ENCODE measurements at places on chromosomes 7 and 10. TPM values are rescaled to one million over a fixed set of nuclear protein-coding genes. Genes with fewer than 3 reads are reported as not detected.
A peak's percentile ranks its signal among the peaks of the same experiment; 100 is the strongest.

DNA sequence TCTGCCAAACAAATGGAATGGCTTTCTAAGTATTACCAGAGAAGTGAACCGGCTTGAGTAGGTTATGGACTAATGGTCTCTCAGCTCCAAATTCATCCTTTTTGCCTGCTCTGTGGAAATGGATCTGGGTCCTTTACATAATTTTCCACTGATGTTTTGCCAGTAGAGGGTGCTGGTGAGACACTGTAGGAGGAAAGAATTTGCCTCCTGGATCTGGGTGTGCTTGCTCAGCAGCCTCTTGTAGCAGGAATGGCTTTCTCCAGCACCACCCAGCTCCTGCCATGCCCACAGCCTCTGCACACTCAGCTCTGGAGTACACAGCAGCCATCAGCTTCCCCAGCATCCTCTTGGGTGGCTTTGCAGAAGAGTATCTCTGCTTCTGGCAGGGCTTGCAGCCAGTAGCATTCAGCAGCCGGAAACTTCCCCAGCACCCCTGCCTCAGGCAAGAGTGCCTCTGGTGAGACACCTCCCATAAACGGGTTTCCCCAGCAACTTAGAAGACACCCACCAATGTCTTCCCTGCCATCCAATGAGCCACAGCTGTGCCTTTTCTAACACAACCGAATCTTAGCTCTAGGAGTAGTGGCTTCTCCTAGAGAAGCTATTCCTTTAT is 235.0 kb upstream of the PLPP4 start:
- no peaks in the 10 kb centered on the region for H3K4me1 ChIP-seq
- no peak for DNase-seq
- no peak overlapping the region for H3K4me3 ChIP-seq

Gene CRHR2
- polyA plus RNA-seq, result not detected

DNA sequence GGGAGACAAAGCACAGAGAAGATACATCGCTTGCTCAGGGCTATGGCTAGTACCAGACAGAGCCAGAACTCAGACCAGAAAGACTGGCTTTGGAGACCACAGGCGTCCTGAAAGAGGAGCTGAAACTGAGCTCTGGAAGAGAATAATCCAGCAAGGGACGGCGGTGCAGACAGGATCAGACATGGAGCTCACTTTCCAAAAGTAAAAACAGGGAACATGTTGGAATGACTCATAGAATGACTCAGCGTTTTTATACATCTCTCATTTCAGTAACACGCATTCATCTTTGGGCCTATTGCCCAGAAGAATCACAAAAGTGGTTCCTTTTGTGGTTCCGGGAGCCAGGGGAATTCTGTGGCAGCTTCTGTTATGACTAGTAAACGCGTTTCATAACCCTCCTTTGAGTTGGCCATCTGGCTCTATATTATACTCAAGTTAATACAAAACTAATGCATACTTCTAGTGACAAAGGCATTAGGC is 37.2 kb downstream of the PLEKHS1 start:
- H3K27me3 ChIP-seq, result no peaks in the 10 kb centered on the region
- peaks cover 6% of the 10 kb centered on the region for H3K4me1 ChIP-seq
- no peak overlapping the region for H3K4me3 ChIP-seq
- DNase-seq, result peak; percentile 62
- H3K36me3 ChIP-seq, result no peaks in the 10 kb centered on the region

DNA sequence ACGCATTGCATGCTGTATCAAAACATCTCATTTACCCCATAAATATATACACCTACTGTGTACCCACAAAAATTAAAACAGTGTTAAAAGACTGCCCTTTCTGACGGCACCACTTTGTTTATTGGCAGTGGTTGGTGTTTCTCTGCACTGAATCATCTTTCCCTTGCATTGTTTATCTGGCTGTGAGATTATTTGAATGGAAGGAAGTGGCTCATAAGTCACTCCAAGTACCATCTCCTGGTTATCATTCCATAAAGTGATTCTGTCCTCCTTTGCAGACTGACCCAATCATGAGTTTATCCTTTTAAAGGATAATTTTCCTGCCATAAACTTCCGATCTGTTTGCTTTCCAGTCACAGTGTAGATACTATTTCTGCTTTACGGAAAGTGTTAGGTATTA is 183.8 kb downstream of the CAMK1D start:
- H3K36me3 ChIP-seq, result no peaks in the 10 kb centered on the region
- H3K27me3 ChIP-seq, result no peaks in the 10 kb centered on the region
- H3K4me3 ChIP-seq, result no peak overlapping the region
- H3K4me1 ChIP-seq, result no peaks in the 10 kb centered on the region
- no peak overlapping the region for H3K27ac ChIP-seq
- no peak for DNase-seq

Gene RBM20
- 0.05 TPM for polyA plus RNA-seq

- no peak overlapping the region for H3K27ac ChIP-seq
- peaks cover 4% of the 10 kb centered on the region for H3K36me3 ChIP-seq
- H3K4me1 ChIP-seq, result peaks cover 29% of the 10 kb centered on the region
- no peak overlapping the region for H3K4me3 ChIP-seq
- no peaks in the 10 kb centered on the region for H3K27me3 ChIP-seq
Measured at GRCh38 chr7:114944745-114945625, 23.1 kb downstream of the MDFIC start.

Gene C10orf67
- not detected for polyA plus RNA-seq

Gene SLC39A12
- 0.36 TPM for polyA plus RNA-seq

Gene IL2RA
- polyA plus RNA-seq, result 5.7 TPM

- H3K27me3 ChIP-seq, result no peaks in the 10 kb centered on the region
- H3K4me3 ChIP-seq, result no peak overlapping the region
- no peaks in the 10 kb centered on the region for H3K4me1 ChIP-seq
- no peak overlapping the region for H3K27ac ChIP-seq
- no peak for DNase-seq
Measured at GRCh38 chr7:77516085-77516484, 21.0 kb upstream of the PTPN12 start.

DNA sequence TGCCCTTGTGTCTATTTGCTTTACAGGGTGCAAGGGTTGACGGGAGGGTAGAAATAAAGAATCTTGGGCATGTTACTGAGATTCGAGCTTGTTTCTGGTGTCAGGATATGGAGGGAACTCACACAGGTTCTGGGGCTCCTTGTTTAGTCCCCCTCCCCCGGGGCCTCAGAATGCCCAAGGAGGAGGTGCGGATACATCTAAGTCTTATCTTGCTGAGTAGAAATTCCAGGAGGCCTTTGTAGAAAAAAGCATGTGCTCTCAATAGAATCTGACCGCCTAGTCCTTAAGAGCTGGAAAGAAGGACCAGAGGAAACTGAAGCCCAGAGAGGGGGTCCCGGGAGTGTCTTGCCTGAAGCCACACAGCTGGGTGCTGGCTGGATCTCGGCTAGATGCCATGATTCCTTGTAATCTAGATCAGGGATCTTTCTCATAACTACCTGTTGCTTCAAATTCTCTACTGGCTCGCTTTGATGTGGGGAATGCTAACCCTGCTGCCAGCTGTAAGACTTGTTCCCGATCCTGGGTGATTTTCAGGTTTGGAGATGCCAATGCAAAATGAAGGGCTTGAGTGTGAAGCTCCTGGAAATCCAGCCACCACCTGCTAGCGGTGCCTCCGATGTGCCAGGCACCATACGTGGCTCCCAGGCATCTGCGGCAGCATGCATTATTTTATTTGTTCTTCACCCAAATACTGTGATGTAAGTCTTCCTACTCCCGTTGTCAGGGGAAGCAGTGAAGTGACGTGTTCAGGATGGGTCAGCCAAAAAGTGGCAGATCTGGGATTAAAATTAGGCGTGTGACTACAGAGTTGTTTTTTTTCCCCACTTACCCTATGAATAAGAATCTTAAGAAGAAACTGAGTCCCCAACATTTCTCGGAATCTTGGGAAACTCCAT is 226.0 kb downstream of the TCF7L2 start:
- H3K36me3 ChIP-seq, result no peaks in the 10 kb centered on the region
- H3K4me1 ChIP-seq, result no peaks in the 10 kb centered on the region
- no peak overlapping the region for H3K4me3 ChIP-seq
- H3K27ac ChIP-seq, result no peak overlapping the region
- no peak for DNase-seq

- no peaks in the 10 kb centered on the region for H3K4me1 ChIP-seq
- peaks cover 14% of the 10 kb centered on the region for H3K36me3 ChIP-seq
- H3K27ac ChIP-seq, result no peak overlapping the region
- H3K4me3 ChIP-seq, result no peak overlapping the region
Measured at GRCh38 chr7:158743219-158743618, 38.6 kb upstream of the NCAPG2 start.

Gene EEPD1
- 1.1 TPM for polyA plus RNA-seq

DNA sequence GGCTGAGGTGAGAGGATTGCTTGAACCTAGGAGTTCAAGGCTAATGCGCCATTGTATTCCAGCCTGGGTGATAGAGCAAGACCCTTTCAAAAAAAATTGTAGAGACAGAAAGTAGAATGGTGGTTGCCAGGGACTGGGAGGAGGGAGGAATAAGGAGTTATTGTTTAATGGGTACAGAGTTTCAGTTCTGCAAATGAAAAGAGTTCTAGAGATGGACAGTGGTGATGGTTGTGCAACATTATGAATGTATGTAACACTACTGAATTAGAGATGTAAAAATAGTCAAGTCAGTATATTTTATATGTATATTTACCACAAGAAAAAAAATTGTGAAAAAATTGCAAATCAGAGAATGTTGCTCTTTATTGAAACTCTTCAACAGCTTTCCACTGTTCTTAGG is 266.5 kb upstream of the NPY start:
- no peaks in the 10 kb centered on the region for H3K36me3 ChIP-seq
- no peak overlapping the region for H3K4me3 ChIP-seq
- no peak for DNase-seq
- no peak overlapping the region for H3K27ac ChIP-seq

GRCh38 chr7:45191396-45191795 is 33.8 kb downstream of the RAMP3 start:
- no peak for DNase-seq
- no peak overlapping the region for H3K27ac ChIP-seq
- H3K4me3 ChIP-seq, result no peak overlapping the region
- H3K4me1 ChIP-seq, result peaks cover 5% of the 10 kb centered on the region
- no peaks in the 10 kb centered on the region for H3K27me3 ChIP-seq

DNA sequence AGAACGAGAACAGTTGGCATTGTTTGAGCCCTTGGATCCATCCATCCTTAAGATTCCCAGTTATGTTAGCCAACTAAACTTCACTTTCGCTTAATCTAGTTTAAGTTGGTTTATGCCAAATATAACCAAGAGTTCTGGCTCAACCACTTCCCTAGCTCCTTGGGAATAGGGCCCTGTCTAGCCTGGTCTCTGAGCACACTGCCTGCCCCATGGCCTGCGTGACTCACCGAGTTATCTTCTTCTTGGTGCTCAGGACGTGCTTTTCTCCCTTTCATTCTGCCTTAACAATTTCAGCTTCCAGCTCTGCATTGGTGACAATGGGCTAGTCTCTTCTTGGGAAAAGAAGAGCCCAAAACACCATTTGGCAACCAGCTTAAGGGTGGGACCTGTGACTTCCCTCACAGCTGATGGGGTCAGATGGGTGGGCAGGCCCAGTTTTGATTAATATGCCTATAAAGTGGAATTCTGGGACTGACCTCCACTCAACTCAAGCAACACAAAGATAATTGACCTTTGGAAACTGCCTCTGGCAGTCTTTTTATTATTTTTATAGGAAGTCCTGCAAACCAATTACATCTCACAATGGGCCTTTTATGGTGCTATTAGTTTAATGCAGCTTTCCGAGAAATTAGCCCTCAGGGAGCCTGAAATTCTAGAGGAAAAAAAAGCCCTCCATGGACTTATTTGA is 126.4 kb downstream of the CFAP58 start:
- no peaks in the 10 kb centered on the region for H3K36me3 ChIP-seq
- no peak for DNase-seq
- H3K27ac ChIP-seq, result no peak overlapping the region
- H3K4me1 ChIP-seq, result no peaks in the 10 kb centered on the region
- H3K4me3 ChIP-seq, result no peak overlapping the region

DNA sequence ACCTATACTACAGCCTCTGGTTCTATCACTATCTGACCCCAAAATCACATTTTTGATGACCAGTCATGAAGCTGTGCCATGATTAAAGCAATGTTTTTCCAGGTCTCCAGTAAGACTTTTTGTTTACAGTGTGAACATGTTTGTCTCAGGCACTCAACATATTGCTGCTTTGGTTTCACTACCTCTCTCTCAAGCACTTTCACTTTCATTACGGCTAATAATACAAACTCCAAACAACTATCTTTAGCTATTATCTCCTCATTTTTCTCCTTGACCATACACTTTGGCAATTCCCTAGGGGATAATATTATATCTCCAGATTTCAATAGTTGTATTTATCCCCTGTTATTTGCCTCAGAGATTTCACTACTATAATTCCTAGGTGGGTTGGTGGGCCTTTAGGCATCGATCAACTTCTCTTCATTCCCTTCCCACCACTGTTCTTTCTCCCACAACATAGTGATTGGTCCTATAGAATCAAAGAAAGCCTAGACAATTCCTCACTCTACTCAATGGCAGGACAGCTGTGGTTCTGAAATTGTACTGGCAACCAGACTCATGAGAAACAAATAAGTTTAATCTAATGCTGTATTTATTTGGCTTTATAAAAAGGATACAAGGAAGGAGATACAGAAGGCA is 261.4 kb upstream of the ZWINT start:
- peak overlapping the region; percentile 36 for H3K27ac ChIP-seq
- DNase-seq, result no peak
- no peaks in the 10 kb centered on the region for H3K27me3 ChIP-seq
- H3K4me3 ChIP-seq, result no peak overlapping the region
- no peaks in the 10 kb centered on the region for H3K36me3 ChIP-seq
- peaks cover 10% of the 10 kb centered on the region for H3K4me1 ChIP-seq

Gene CLRN3
- polyA plus RNA-seq, result not detected
